NCI-H146 (cell line): ENCODE measurements at places on chromosomes 2 and 18.

DNA sequence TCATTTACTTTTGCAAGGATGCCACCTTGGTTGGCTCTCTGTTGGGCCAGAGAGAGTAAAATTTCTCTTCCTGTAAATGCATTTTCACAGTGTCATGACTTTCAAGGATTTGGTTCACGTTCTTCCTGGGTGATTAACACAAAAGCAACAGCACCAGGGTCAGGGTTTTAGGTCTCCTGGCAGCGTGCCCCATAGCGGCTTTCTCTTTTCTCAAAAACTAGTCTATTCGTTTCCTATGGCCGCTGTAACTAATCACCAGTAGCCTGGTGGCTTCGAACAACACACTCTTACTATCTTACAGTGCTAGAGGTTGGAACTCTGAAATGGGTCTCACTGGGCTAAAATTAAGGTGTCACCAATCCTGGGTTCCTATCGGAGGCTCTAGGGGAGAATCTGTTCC, 56.3 kb upstream of the ACMSD start:
- no peak for DNase-seq

GRCh38 chr2:142868229-142868762, 9.2 kb upstream of the KYNU start:
- DNase-seq: no peak

DNA sequence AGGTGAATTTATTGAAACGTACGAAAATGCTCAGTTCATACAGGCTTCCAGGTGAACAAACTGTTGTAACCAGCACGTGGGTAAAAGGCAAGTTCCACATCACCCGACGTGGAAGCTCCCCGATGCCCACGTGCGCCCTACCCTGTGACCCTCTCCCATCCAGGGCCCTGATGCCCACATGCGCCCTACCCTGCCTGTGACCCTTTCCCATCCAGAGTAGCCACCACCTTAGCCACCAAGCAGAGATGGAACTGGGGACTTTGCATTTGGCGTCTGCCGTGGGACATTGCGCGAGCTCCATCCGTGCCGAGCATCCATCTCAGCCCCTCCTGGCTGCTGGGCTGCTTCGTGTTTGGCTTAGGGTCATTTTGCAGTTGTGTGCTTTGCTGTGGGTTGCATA, 37.5 kb downstream of the ANO7 start:
- no peak for DNase-seq

- peak; percentile 81 for DNase-seq
Observed at GRCh38 chr18:3596637-3597384, 146.8 kb downstream of the TGIF1 start.

- DNase-seq: peak; percentile 15
Observed at GRCh38 chr2:145729993-145730770, 1210.3 kb upstream of the ZEB2 start.

- DNase-seq: peak; percentile 31
Observed at GRCh38 chr2:33342705-33343104, 133.7 kb upstream of the RASGRP3 start.

DNA sequence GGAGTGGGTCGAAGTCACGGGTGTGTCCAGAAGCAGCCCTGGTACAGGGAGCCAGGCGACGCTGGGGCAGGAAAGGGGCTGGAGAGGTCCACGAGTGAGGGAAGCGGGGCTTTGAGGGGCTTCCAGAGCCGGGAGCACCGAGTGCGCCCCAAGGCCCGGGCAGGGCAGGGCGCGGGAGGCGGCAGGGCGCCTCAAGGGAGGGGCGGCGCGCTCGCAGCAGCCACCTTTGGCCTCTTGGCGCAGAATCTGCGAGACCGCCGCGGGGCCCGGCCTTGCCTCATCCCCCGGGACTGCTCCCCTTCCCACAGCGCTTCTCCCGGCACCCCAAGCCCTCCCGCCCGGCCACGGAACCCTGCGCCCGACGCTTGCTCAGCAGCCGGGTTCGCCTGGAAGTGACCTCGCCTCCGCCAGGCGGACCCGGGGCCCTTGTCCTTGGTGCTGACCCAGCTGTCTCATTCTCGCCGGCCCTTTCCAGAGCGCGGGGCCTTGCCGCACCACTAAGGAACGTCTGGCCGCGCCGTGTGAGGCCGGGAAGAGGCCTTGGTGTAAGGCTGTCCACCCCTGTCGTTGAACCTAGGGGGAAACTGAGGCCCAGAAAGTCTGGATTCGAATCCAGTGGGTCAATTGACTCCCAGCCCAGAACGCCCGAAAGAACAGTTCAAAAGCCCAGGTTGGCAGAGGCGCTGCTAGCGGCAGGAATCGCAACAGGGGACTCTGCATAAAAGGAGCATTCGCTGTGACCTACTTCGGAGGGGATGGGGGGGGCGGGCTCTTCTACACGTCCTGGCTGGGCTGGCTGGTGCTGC, 584 bp upstream of the DNER start:
- peak; percentile 63 for DNase-seq

GRCh38 chr2:80393991-80394390, 89.4 kb upstream of the LRRTM1 start:
- no peak for DNase-seq

DNA sequence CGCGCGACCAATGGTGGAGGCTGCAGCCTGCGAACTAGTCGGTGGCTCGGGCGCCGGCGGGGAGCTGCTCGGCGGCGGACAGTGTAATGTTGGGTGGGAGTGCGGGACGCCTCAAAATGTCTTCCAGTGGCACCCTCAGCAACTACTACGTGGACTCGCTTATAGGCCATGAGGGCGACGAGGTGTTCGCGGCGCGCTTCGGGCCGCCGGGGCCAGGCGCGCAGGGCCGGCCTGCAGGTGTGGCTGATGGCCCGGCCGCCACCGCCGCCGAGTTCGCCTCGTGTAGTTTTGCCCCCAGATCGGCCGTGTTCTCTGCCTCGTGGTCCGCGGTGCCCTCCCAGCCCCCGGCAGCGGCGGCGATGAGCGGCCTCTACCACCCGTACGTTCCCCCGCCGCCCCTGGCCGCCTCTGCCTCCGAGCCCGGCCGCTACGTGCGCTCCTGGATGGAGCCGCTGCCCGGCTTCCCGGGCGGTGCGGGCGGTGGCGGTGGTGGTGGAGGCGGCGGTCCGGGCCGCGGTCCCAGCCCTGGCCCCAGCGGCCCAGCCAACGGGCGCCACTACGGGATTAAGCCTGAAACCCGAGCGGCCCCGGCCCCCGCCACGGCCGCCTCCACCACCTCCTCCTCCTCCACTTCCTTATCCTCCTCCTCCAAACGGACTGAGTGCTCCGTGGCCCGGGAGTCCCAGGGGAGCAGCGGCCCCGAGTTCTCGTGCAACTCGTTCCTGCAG, at the start of gene HOXD9:
Gene HOXD9 (plus strand): TSS at position 37 of the 728 bp plus-strand sequence. CDS start 50 bp downstream, at position 87.
- DNase-seq: no peak

DNA sequence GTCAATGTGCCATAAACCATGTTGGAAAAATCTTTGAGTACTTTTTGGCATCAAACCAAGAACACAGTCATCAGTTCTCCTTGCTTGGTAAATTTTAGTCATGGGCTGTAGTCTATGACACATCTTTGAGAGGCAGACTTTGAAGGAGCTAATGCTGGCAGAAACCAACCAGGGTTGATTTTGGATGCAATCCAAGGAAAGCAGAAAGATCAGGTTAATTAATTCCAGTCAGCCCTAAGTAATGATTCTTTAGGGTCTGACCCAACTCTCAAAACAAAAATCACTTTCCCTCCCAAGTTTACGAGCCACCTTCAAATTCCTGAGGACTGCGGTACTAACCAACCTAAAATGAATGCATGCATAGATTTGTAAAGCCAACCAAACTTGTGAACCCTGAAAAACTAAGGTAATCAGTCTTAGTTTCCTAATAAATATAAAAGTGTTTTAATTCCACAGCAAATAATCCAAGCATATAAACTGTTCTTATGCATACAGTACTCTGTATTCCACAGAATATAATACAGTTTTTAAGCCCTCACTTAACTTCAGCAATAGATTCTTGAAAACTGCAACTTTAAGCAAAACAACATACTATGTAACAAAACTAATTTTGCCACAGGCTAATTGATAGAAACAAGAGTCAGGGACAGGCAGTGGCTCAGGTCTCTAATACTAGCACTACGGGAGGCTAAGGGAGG, 22.0 kb downstream of the AP1S3 start:
- DNase-seq: no peak

- DNase-seq: peak; percentile 26
Observed at GRCh38 chr2:120661551-120661950, 74.1 kb upstream of the GLI2 start.

DNA sequence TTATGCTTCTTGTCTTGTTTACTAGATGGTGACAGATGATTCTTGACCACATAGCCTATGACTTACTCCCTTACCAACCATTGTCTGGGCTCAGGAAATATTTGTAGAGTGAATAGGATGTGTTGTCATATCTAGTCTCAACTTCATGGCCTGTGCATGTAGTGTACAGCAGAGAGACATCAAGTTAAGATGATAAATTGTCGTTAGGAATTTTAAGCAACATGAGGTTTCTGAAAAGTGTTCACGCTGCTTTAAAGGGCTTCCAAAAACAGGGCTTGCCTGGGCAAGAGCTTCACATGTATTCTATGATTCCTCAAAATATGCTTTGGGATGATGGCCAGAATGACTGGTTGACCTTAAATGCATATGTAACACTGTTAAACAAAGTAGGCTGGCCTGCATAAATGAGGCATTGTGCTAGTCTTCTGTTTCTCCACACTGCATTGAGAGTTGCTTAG, 424.0 kb downstream of the RND3 start:
- no peak for DNase-seq

DNA sequence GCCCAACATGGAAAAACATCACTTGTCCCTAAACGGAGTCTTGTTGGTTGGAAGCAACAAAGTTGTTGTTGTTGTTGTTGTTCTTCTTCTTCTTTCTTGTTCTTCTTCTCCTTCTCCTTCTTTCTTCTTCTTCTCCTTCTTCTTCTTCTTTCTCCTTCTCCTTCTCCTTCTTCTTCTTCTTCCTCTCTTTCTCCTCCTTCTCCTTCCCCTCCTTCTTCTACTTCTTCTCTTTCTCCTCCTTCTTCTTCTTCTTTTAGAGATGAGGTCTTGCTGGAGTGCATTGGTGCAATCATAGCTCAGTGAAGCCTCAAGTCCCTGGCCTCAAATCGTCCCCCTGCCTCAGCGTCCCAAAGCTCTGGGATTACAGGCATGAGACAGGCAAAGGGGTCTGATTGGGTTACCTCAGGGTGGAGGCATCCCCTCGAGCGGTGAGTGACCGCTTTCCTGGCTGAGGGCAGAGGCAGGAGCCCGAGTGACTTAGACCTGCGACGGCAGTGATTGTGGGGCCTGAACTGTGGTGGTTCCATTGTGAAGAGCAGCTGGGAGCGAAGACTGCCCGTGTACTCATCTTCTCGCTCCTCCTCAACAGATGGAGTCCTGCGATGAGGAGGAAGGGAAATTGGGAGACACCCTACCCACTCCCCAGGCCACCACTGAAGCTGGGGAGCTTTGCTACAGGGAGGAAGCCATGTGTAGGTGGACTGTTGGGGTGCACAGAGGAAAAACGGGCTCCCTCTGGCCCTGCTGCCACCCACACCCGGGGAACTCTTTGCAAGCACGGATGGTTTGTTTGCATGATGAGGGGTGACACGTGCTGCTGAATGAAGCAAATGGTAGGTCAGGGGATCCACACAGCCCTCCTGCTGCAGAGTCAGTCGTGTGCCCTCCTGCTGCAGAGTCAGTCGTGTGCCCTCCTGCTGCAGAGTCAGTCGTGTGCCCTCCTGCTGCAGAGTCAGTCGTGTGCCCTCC, 7.0 kb upstream of the PER2 start:
- DNase-seq: no peak

GRCh38 chr18:44946529-44947113, 265.9 kb downstream of the SETBP1 start:
- DNase-seq: peak; percentile 67

DNA sequence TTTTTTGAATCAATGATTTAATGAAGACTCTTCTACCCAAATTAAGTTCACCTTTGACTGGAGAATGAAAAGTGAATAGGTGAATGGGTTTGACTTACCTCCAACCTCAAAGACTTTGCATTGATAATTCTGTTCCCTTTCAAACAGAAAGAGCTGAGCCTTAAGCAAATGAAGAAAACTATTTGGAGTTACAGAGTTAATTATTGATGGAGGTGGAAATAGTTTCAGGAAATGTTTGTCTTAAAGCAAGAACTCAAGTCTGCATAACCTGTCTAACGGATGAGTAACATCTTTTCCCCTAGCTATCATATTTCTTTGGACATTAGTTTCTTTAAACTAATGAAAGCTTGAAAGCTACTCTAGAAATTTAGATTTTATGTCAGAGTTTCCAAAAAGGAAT, 166.5 kb downstream of the CERS6 start:
- DNase-seq: no peak

GRCh38 chr2:89811295-89811694, 1119.8 kb downstream of the RPIA start:
- no peak for DNase-seq

- no peak for DNase-seq
Observed at GRCh38 chr2:100561191-100561590, 1.6 kb upstream of the PDCL3 start.

- DNase-seq: no peak
Observed at GRCh38 chr2:173647681-173648311, 293.1 kb downstream of the CDCA7 start.

DNA sequence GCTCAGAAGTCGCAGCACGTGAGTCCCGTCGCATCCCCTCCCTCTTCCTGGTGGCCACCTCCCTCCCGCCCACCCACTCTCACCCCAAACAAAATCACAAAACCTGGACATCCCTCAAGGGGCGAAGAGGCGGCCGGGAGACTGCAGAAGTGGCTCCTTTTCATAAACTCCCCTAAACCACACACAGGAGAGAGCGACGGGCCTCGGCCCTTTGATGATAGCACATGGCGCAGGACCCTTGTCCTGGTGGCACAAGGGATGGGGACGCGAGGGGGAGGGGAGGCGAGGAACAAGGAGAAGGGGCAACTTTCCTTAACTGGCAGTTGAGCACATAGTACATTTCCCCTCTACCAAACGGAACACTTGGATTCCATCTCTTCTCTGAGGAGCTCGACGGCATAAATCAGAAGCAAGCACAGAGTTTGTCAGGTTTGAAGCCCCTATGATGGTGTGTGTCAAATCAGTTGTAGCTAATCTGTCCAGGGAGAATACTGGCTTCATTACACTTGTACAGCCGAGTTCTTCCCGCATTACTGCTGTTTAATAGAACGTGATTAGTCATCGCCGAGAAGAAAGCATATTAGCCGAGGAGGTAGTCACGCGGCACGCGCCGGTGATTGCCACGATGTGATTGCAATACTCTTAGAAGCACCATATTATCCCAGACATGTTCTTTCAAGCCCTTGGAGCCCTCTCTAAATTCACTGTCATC, 43.8 kb downstream of the GBX2 start:
- DNase-seq: no peak

DNA sequence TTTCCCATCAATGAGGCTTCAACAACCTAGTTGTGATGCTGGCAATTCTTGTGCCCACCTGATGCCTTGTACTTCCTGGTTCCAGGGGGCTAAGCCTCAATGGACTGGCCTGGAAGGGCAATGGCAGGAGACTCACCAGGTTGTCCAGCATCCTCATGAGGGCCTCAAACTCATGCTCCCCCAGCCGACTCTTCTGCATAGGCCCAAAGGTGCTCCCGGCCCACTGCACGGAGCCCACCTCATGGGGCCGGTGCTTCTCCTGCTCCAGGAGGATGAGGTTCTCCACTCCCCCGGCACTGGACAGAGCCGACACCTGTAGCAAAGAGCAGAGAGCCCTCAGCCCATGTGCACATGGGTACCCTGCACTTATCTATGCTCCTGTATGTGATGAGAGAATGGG, 84.5 kb downstream of the ADD2 start:
- no peak for DNase-seq

GRCh38 chr2:46801731-46802664, 113.6 kb downstream of the MCFD2 start:
- no peak for DNase-seq

GRCh38 chr18:3579701-3580100, 129.7 kb downstream of the TGIF1 start:
- no peak for DNase-seq

GRCh38 chr2:164803776-164804466, 37.7 kb downstream of the COBLL1 start:
- no peak for DNase-seq
